ENCODE measurements at places on chromosomes 11 and 22.

- DNase-seq, result no peak
Observed at GRCh38 chr11:74694136-74694930, 36.9 kb downstream of the CHRDL2 start.

GRCh38 chr11:123069908-123070821 lies 8.2 kb upstream of the HSPA8 start:
- no peak for DNase-seq

DNA sequence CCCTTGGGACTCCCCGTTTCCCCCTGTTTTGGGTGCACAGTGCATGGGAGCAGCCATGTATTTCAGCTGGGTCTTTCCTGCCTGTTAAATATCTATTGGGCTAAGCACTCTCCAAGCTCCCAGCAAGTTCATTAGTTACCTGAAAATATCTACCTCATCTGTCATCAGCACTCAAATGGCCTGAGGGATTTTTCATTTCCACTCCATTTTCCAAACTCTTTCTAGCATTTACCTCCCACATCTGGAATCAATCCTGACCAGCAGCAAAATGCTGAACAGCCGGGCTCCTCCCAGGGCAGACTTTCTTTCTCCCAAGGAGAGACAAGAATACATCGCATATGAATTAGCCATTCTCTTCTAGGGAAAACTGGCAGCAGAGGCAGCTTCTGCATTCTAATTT lies 273.5 kb upstream of the MPPED2 start:
- DNase-seq, result no peak

DNA sequence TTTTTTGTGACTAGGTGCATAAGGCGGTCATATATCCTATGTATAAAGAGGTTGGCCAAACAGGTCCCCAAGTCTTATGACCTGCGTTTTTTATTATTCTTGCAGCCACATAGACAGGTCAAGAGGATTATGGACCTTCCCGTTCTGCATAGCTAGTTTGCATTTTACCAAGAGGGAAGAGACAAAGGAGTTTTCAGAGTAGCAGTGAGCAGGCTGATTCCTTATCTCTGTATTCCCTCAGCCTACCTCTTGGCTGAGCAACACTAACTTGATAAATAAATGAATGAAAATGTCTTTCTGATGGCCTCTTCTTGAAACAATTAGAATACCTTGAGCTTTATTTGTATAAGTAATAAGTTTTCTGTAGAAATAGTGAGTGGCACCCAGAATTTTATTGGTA lies 180.5 kb downstream of the WNT11 start:
- no peak for DNase-seq

GRCh38 chr11:119742263-119742861 lies 13.4 kb upstream of the NECTIN1 start:
- no peak for DNase-seq

GRCh38 chr11:128691802-128692752 lies 1.8 kb upstream of the FLI1 start:
- no peak for DNase-seq

GRCh38 chr11:64760759-64761420 lies 1.1 kb upstream of the PYGM start:
- no peak for DNase-seq

DNA sequence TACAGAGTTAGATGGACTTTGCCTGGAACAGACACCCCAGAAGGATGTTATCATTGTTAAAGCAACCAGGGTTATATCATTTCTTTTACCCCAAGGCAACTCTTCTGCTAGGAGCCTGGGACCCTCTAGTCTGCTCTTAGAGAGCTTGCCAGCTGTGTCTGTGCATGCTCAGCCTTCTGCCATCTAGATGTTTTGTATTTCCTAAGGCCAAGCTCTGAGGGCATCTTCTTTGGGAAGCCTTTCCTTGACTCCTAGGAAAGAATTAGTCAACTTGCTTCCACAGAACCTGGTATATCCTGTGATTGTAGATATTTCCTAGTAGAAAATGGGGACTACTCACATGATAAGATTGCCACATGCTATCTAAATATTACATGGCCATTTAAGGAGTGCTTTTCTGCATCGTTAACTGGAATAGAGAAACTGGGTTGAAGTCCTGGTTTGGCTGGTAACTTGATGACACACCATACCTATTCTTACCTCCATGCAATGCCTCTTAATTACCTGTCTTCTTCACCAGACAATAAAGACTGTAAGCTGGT lies 87.6 kb downstream of the STIM1 start:
- DNase-seq, result no peak

DNA sequence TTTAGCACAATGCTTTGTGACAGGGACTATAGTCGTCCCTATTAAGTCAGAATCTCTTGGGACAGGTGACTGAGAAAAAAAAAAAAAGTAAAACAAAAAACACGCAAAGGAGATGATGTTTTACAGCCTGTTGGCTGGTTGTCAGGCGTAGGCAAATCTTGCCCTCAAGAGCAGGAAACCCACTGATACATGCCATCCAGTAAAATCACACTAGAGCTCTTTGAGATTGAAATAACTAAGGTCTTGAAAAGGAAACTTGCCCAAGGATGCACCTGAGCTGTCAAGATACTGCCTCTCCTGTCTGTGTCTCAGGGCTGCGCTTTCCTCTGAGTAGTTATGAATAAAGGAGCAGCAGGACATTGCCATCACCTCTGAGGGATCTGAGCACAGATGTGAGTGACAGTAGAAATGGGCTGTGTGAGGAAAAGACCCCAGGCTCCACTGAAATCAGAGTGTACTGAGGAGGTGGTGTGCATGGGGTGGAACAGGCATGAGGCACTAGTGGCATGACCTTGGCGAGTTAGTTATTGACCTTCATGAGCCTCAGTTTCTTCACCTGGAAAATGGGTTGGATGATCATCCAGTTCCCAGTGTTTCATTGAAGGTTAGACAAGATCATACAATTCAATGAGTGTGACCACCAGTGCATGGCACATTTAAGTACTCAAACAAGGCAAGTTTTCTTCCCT lies 23.3 kb downstream of the MICAL2 start:
- no peak for DNase-seq

- DNase-seq, result no peak
Observed at GRCh38 chr11:78379039-78379670, 38.5 kb downstream of the GAB2 start.

- no peak for DNase-seq
Observed at GRCh38 chr11:18027475-18027874, 14.6 kb upstream of the SERGEF start.

- DNase-seq, result no peak
Observed at GRCh38 chr11:2273771-2274170, 3.4 kb upstream of the ASCL2 start.

DNA sequence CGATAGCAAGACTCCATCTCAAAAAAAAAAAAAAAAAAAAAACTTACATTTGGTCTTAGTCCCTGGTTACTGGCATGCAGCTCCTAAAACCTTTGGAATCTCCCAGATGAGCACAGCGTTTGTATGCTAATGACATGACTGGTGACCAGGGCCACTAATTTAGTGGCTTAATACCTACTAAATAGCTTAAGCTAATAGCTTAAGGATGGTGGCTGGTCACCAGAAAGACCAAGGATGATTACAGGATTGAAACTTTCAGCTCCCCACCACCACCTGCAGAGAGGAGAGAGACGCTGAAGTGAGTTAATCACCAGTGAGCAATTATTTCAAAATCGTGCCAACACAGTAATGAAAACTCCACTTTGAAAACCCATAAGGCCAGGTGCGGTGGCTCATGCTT lies 37.1 kb downstream of the DENND5A start:
- DNase-seq, result no peak

GRCh38 chr11:35947437-35947836 lies 3.6 kb downstream of the LDLRAD3 start:
- no peak for DNase-seq

DNA sequence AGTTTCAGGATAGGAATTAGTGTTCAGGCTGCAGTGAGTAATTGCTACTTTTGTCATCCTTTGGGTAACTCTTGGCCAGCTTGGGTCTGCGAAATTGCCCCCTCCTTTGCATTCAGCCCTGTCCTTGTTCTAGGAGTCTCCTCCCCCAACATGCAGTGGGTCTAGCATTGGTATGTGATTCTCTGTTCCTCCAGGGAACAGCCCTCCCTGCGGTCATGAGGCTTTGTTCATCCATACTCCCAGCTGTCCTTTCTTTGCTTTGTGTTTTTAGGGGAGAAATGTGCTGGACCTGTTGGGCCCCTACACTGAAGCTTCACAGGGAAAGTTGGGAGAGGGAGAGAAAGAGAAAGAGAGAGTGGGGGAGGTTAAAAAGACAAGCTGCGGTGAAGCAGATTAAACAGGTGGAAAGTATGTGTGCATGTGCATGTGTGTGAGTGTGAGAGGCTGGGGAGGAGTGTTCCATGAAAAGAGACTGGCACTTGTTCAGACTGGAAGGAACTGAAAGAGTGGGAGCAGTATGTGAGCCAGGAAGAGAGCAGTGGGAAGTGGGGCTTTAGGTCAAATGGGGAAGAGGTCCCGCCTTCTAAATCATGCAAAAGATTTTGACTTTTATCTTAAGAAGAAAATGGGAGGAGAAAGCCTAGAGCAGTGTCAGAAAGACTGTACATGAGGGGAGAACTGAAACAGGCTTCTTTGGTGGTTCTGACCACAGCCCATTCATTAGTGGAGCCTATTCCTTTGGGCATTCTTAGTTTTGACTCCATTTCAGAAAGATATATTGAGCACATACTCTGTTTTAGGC lies 17.9 kb upstream of the SESN3 start:
- no peak for DNase-seq

DNA sequence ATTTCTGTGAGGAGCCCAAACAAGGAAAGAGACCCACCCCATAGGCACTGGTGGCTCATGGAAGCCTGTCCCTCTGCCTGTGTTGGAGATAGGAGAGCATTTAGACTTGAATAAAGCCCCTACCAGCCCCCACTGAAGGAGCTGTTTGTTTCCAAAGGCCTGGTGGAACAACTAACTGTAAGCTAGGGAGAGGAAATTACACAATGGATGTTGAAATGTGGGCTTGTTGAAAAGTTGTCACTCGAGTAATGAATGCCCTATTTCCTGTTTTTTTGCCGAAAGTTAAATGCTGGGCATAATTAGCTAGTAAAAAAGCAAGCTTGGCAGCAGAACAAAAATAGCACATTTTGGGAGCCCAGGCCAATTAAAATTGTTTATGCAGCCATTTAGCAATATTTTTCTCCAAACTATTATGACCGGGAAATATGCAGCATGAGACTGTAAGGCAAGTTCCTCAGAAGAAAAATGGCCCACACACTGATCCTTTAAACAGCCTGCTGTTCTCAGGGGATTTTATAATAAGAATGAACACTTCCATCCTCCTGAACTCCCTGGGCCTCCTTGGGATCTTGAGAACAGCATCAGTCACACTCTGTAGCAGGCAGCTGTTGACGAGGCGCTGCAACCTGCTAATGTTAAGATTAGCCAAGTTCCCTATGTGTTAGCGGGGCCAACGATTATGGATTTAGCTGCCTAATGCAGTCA lies 38.6 kb upstream of the LMO2 start:
- no peak for DNase-seq

- no peak for DNase-seq
Observed at GRCh38 chr11:119651802-119652584, 77.0 kb downstream of the NECTIN1 start.

GRCh38 chr11:119384332-119384731 lies 2.8 kb upstream of the USP2 start:
- DNase-seq, result no peak

GRCh38 chr11:63923319-63923718 lies 6.4 kb upstream of the RCOR2 start:
- DNase-seq, result no peak

DNA sequence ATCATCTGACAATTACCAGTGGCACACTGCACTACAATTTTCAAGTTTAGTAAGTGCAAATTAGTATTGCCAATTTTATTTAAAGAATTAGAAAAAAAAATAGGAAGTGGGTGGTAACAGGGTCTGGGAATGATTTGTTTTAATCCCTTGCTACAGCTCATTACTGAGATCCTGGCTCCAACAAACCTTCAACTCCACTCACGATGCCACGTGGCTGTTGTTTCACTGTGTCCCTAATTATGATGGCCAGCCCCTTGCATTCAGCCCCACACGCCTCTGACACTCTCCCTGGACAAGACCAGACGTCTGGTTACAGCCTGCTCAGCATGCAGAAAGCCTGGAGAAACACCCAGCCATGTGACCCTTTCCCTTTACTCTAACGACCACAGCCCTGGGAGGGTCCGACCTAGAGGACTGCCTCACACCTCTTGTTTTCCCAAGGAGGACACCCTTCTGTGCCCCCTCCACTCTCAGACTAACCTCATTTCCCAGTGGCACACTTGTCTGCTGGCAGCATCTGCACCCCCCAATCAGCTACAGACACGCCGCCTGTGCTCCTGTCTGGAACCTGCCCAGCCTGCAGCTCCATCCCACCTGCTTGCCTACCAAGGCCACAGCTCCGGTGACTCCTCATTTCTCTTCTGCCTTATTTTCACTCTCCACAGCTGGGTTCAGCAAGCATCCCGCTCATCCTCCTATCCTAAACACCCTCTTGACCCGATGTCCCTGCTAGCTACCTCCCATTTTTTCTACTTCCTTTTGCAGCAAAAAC lies 18.5 kb upstream of the SLC25A1 start:
- no peak for DNase-seq

DNA sequence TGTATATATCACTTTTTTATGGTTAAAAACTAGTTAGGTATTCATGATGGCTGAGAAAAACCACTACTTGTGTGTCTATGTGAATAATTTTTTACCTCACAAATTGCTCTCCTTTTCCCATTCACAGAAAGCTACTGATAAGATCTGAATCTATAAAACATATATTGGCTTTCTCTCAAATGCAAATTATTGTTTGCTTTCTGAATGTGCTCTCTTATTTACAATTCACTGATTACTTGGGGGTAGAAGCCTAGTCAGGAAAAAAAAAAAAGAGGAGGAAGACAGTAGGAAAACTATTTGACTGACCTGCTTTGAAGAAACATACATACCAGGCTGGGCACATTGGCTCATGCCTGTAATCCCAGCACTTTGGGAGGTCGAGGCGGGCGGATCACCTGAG lies 20.5 kb downstream of the PGM2L1 start:
- no peak for DNase-seq

- DNase-seq, result no peak
Observed at GRCh38 chr11:29913352-29913751, 103.5 kb downstream of the KCNA4 start.

- no peak for DNase-seq
Observed at GRCh38 chr11:127252321-127252720, 251.8 kb upstream of the KIRREL3 start.

DNA sequence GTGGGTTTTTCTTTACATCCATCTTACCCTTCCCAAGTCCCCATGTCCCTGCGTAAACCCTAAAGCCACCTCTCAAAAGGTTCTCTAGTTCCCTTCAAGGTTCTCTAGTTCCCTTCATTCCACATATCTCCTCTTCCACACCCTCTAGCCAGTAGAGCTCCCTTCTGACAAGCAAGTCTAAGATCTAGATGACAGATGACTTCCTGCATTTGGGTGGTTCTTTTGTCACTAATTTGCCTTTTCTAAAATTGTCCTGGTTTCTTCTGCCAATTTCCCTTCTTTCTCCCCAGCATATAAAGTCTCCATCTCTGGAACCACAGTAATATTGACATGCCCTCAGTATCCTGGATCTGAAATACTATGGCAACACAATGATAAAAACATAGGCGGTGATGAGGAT lies 7.8 kb downstream of the CD3E start:
- no peak for DNase-seq
